ENCODE measurements at places on chromosomes 16 and 17.

DNA sequence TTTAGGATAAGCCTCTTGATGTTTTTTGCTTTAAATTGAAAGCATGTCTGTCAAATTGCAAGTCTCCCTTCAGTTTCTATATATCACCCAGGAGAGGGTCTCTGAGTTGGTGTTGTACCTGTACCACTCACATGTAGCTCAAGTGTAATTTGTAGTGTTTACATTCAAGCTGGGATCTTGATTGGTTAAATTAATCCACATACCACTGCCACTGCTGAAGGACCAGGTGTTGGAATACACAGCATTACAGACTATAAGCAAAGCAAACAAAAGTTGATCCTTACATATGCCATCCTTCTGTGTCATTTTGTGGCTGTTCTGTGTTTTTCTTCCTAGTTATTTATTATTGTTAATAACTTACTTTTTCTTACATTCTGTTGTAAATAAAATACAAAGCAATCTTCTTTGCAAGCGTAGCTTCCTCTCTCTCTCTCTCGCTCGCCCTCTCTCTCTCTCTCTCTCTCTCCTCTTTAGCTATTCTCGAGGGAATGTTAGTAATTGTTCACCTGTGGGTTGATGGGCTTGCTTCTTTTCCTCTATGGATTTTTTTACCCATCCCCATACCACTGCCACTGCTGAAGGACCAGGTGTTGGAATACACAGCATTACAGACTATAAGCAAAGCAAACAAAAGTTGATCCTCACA, 20.8 kb upstream of the NOL11 start:
- no peak for DNase-seq

DNA sequence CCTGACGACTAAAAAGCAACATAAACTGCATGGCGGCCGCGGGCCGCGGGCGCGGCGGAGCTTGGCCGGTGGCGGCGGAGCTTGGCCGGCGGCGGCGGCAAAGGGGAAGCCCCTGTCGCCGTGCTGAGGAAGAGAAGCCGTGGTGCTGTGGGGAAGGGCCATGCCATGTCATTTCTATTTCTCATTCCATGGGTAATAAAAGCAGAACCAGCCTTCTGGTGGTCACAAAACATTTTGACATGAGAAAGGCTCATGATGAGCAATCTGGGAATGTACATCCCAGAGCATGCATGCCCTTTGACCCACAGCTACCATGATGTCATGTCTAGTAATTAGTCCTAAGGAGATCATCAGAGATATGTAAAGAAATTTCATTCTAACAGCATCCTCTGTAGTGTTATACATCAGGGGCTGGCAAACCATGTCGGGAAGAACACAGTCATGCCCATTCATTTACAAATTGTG, 23.9 kb upstream of the HEATR6 start:
- peak; percentile 70 for DNase-seq

- DNase-seq, result no peak
These were observed 296.2 kb upstream of the C16orf82 start for GRCh38 chr16:26770547-26770946.

DNA sequence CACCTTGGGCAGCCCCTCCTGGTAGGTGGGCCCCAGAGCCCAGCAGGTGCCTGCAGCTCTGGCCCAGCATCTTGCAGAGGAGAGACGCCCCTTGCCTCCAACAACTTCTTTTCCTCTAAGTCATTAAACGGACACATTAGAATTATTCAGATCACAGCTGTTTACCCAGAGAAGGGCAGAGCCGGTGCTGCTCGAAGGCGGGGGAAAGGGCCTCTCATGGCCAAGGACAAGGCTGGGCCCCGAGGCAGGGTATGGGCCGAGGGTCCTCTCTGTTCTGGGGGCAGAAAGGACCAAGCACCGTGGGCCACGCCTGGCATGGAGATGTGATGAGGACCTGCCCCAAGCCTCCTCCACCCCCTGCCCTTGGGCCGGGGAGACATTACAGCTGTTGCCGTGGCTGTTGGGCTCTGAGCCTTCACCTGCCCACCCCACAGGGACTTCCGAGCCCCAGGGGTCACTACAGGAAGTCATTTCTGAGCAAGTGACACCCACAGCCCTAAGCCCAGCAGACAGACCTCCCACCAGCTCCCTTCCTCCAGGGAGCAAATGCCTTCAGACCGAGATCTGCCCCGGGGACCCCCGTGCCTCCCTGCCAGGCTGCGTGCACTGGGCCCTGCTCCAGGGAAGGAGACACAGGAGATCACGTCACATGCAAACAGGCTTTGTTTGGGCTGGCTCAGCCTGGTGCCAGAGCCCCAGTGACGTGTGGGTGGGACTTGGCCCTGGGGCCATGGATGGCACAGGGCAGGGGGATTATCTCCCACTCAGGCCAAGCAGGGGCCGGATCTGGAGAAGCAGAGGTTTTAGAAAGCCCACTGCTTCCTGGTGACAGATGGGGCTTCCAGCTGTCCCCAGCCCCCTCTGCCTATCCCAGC, 699 bp upstream of the PVALEF start:
- DNase-seq, result peak; percentile 80

DNA sequence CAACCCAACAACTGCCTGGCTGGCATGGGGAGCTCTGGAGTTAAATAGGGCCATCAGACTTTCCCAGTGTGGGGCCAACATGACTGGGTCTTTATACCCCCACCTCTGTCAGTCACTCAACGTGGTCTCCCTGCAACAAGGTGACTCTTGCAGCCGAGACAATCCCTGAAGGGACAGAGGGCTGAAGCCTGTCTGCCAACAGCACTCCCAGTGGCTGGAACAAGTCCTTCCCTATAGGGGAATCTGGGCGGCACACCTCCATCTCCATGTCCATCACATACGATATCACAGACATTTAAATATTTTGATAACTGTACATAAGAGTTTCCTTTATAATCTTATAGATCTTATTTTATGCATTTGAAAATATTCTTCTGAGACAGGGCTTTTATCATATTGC, 4.8 kb upstream of the MAPT start:
- DNase-seq, result no peak

GRCh38 chr17:73738751-73739575, 94.7 kb upstream of the SDK2 start:
- DNase-seq, result no peak

DNA sequence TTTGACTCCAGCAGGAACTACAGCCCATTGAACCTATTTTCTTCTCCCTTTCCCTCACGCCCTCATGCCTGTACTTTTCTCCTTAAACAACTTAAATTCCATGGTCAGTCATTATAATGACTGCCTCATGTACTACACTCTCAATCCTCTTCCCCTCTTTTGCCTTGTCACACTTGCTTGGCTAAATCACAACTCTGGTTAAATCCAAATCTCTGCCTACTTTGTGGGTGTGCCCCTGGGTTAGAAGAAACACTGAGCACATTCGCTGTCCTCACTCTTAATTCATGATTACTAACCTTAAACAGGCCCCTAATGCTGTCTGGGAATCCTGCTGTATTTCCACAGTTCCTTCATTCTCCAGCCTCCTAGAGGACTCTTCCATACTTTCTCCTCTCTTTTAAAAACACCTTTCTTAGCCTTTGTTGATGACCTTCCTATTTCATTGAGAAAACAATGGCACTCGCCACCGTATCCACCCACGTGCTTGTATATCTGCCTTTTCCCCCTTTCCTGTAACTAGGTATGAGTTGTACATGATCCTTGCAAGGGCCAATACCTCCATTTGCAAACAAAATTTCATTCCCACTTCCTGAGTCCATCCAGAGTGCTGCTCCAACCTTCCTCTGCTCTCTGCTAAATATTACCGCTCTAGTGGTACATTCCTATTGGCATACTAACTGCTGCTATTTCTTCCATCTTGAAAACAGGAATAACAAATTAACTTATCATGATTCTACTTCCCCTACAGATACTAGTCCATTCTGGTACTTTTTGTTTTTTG, 28.9 kb downstream of the ZNRF1 start:
- no peak for DNase-seq

DNA sequence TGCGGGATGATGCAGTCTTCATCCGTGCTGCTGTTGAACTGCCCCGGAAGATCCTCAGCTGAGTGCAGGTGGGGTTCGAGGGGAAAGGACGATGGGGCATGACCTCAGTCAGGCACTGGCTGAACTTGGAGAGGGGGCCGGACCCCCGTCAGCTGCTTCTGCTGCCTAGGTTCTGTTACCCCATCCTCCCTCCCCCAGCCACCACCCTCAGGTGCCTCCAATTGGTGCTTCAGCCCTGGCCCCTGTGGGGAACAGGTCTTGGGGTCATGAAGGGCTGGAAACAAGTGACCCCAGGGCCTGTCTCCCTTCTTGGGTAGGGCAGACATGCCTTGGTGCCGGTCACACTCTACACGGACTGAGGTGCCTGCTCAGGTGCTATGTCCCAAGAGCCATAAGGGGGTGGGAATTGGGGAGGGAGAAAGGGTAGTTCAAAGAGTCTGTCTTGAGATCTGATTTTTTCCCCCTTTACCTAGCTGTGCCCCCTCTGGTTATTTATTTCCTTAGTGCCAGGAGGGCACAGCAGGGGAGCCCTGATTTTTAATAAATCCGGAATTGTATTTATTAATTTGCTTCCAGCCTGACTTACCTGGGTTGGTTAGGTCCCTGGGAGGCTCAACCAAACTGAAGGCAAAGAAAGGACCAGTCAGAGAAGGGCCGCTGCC, 5.8 kb downstream of the TRAF4 start:
- DNase-seq, result no peak

DNA sequence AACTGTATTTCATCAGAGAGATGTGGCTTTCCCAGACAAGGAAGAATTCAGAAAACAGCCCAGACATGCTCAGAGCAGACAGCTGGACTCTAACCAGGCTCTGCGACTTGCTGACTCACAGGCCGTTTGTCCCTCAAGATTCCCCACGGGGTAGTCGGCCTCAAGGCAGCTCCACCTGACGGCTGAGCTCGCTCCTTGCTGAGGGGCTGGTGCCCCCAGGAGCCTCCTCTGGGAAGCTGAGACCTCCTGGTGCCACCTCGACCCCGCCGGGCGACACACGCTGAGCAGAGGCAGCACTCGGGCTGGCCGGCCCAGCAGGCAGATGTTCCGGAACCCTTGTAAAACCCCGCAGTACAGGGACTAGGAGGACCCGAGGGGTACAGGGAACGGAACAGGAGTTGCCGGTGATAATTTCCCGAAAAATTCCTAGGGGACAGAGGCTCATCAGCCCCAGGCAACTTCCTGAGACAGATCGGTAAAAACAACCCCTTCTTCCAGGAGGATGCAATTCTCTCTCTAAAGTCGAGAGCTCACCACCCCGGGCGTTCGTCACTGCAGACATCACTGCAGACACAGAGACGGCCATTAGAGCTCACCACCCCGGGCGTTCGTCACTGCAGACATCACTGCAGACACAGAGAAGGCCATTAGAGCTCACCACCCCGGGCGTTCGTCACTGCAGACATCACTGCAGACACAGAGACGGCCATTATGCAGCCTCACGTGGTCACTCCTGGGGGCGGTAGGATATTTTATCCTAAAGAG, 19.9 kb downstream of the RPH3AL start:
- DNase-seq, result no peak

DNA sequence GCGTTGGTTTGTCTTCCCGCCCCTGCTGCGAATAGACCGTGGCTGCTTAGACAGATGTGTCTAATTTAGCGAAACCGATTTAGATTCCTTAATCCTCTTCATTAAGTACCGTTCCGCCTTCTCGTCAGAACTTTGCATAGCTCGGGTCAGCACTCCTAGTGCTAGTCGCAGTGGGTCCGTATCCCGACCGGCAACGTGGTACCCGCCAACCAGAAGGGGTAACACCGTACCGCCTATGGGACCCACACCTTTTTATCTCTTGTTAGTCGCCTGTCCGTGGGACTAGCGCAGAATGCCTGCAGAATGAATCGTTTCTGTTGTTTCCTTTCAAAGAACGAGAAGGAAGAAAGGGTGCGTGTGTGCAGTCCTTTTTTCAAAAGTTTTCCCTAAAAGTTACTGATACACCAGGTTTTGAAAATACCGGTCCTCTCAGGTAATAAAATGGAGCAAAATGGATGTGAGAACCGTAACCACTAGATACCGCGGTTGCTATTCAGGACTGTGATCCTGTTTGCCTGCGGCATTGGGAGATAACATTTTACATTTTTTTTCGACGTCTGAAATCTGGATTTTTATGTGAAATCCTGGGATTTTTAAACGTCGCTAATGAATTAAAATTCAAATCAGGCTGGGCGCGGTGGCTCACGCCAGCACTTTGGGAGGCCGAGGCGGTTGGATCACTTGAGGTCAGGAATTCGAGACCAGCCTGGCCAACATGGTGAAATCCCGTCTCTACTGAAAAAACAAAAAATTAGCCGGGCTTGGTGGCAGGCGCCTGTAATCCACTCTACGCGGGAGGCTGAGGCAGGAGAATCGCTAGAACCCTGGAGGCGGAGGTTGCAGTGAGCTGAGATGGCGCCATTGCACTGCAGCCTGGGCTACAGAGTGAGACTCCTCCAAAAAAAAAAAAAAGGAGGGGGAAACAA, 998 bp upstream of the SRSF1 start:
- DNase-seq, result no peak

GRCh38 chr16:22071331-22071910, 20.9 kb upstream of the VWA3A start:
- peak; percentile 34 for DNase-seq

- no peak for DNase-seq
These were observed 42.8 kb downstream of the PRAC1 start for GRCh38 chr17:48679385-48680096.

GRCh38 chr17:77318021-77318420, 177.3 kb downstream of the SEC14L1 start:
- DNase-seq, result no peak

DNA sequence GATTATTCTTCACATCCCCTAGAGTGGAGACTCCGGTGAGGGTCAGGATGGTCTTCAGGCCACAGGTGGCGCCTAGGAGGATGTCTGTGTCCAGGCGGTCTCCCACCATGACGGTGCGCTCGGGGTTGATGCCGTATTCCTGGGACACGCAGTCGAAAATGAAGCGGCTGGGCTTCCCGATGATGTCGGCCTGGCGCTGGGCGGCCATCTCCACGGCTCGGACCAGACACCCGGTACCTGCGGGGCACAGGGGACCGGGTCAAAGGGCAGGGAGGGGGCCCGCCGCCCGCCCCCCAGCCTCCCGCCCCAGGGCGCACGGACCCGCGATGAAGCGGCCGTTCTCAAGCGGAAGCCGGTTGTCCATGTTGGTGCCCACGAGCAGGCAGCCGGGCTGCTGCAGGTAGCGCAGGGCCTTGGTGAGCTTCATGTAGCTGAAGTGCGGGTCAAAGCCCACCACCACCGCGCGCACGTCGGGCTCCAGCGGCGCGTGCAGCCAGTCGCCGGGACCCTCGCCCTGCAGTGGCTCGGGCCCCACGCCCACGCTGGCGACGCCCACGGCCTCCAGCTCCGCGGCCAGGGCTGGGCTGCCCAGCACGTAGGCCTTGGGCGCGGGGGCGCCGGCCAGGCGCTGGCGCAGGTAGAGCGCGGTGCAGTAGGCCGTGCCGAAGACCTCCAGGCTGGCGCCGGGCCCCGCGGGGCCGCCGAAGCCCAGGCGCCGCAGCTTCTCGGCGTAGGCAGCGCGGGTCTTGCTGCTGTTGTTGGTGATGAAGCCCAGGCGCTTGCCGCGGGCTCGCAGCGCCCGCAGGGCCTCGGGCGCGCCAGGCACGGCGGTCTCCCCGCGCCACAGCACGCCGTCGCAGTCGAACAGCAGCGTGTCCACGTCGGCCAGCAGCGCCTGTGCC, 572 bp downstream of the PGP start:
- peak; percentile 49 for DNase-seq

- DNase-seq, result no peak
These were observed 5.8 kb upstream of the CHCT1 start for GRCh38 chr17:60416368-60416925.
